Endothelial cell of umbilical vein (primary cell): ENCODE measurements at places on chromosomes 4 and X. TPM values are rescaled to one million over a fixed set of nuclear protein-coding genes. Genes with fewer than 3 reads are reported as not detected.

The AREG gene
- total RNA-seq = 0.46 and 0.55 TPM in 2 replicates

The IL2RG gene
- not detected in 2 replicates for total RNA-seq

The AADAT gene
- total RNA-seq = 2.5 and 3.1 TPM in 2 replicates

The CXorf58 gene
- not detected in 2 replicates for total RNA-seq

The VEGFC gene
- 34.9 and 47.1 TPM in 2 replicates for total RNA-seq

The SMIM43 gene
- not detected in 2 replicates for total RNA-seq

The STPG2 gene
- total RNA-seq = not detected in 2 replicates

The CDX4 gene
- total RNA-seq = not detected in 2 replicates

The DLG3 gene
- total RNA-seq = 2.4 and 3.2 TPM in 2 replicates

The DUSP21 gene
- not detected in 2 replicates for total RNA-seq

The NOX1 gene
- not detected in 2 replicates for total RNA-seq

The MAGED4B gene
- total RNA-seq = 23.0 and 46.9 TPM in 2 replicates

The SLC34A2 gene
- not detected in 2 replicates for total RNA-seq

The NDP gene
- total RNA-seq = 0.60 TPM in 1 of 2 replicates, not detected in the other

The CXCL11 gene
- 0.55 and 1.1 TPM in 2 replicates for total RNA-seq

The SEPSECS gene
- total RNA-seq = 5.8 and 8.3 TPM in 2 replicates

The PAGE4 gene
- total RNA-seq = not detected in 2 replicates
